ENCODE measurements at places on chromosomes 2 and 18.

DNA sequence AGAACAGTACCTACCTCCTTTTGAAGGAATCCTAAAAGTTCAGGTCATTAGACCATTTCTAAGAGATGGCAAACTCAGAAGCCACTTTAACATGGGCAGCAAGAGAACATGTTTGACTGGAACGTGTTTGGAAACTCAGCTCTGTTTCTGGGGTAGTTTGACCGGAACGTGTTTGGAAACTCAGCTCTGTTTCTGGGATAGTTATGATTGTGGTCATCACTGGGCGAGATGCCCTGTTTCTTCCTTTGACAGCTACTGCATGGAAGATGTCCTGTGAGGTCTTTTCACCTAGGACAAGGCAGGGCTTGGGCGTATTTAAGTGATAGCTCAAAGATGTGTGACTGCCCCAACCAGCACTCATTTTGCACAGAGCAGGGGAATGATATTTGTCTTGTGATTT, 19.9 kb upstream of the SERPINB13 start:
- no peak for DNase-seq

DNA sequence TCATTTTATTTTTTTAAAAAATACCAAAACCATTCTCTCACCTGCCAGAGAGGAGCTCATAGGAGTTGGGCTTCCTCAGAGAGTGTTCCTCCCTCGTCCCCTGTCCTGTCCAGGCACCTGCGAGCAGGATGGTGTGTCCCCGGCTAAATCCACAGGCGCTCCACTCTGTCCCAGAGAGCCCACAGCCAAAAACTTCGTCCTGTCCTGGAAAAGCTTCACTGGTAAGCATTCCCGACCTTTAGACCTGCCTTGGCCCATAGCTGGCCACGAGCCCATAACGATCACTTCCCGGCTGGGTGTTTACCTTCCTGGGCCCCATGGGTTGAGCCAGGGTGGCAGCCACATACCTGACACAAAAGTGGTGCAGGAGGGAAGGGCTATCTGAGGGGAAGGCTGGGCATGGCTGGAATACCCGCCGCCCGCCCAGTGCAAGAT, at the start of gene NGEF:
NGEF (minus strand) TSS at position 230 of the 435 bp plus-strand sequence. CDS start 38,366 bp downstream, outside the sequence.
- DNase-seq, result no peak

GRCh38 chr2:236394571-236394970, 130.4 kb upstream of the ASB18 start:
- DNase-seq, result no peak

- DNase-seq, result no peak
Observed at GRCh38 chr18:25503567-25504081, 151.7 kb upstream of the ZNF521 start.

GRCh38 chr2:28292491-28292890, 100.2 kb upstream of the FOSL2 start:
- no peak for DNase-seq

- no peak for DNase-seq
Observed at GRCh38 chr2:236674646-236675045, 105.0 kb downstream of the ACKR3 start.

DNA sequence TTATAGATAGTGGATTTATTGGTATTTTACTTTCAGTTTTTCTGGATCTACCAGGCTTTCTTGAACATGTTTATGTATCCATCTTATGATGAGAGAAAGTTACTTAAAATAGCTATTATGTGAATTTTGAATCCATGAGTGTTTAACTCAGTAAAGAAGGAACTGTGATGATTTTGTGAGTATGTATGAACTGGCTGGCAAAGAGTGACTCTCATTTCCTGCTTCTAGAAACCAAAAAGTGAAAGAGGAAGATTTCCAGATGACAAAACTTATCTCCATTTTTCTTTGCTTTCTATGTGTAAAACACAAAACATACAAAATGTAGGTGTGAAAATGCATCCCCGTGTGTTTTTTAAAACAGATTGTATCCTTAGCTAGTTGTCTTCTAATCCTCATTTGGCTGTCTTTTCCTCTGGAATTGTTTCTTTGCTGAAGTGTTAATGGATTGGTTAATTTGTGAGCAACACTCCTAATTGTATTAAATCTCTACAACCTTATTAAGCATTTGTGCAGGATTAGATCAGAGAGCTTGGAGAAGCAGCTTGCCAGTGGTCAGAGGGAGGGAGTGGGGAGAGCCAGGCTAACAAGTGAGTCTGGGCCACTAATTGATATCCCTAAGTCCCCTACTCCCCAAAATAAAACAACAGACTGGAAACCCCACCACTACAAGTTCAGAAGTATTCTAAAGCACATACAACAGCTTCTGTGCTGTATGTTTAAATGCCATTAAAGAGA, 23.9 kb downstream of the PTPRM start:
- DNase-seq, result no peak

Data from stimulated activated CD4-positive, alpha-beta T cell treated with anti-CD3 and anti-CD28 coated beads, TNF-alpha, amount 100 ng/mL, for 24 hours (primary cell).